GM06990 (cell line): ENCODE measurements at places on chromosomes 6 and 20.

- no peak for DNase-seq
Measured at GRCh38 chr20:58619077-58619863, 31.8 kb upstream of the STX16 start.

GRCh38 chr20:3741836-3742458 is 9.5 kb downstream of the HSPA12B start:
- DNase-seq = no peak

GRCh38 chr6:154388803-154389202 is 32.2 kb upstream of the IPCEF1 start:
- DNase-seq = no peak

DNA sequence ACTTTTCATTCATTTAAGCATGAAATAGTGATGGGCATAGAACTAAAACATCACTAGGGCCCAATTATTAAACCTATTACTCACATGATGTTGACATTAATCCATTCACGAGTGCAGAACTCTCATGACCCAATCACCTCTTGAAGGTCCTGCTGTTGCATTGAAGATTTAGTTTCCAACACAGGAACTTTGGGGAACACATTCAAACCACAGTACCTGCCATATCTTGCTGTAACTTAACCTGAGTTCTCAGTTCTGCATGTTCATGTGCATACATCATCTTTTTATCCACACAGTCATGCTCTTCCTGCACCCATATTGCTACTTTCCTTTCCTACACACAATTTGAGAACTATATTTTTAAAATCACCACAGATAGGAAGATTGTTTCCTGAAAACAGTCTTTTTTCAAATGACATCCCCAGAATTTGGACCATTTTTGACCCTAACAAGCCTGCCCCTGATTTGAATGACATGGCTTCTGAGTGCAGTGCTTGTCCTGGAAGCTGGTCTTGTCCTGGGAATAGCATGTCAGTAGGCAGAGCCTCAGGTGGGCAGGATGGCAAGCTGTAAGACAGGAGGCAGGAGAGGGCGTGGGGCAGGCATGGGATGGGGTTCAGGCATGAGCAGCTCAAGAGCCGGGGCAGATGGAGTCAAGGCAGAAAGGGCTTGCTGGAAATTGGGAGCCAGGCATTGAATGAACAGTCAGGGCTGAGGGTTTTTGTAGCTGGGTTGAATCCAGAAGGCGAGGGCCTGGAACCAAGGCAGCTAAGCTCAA is 49.2 kb upstream of the FOXC1 start:
- no peak for DNase-seq

- DNase-seq = no peak
Measured at GRCh38 chr20:58553166-58553696, 38.0 kb upstream of the APCDD1L start.

DNA sequence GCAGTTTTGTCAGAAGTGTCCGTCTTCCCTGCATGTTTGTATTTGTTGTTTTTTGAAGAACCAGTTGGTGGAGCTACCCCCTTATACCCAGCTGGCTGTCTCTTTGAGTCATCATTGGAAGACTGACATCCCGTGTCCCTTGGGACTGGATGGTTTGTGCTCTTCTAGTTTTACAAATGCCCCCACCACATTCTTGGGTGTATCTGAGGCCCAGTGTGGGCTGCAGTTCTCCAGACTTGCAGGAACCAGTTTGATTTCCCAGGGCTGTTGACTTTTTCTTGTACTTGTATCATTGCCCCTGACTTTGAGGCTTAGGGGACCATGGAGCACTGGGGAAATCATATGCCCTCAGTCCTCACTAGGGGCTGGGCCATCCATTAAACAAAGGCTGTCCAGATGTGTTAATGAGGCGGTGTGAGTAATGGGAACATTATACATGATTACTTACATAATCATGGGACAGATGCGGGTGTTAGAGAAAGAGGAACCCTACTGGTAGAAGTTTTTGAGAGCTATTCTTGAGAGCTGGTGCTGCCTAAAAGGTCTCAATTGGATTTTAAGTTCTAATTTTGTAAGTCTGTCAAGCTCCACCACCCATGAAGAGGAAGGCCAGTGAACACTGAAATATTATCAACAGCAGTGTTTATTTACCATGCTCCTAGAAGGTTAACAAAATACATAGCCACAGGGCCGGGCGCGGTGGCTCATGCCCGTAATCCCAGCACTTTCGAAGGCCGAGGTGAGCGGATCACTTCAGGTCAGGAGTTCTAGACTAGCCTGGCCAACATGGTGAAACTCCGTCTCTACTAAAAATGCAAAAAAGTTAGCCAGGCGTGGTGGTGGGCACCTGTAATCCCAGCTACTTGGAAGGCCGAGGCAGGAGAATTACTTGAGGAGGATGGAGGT is 8.5 kb downstream of the JARID2 start:
- DNase-seq = peak; percentile 57

- DNase-seq = no peak
Measured at GRCh38 chr20:35192118-35192872, 20.4 kb downstream of the PROCR start.

DNA sequence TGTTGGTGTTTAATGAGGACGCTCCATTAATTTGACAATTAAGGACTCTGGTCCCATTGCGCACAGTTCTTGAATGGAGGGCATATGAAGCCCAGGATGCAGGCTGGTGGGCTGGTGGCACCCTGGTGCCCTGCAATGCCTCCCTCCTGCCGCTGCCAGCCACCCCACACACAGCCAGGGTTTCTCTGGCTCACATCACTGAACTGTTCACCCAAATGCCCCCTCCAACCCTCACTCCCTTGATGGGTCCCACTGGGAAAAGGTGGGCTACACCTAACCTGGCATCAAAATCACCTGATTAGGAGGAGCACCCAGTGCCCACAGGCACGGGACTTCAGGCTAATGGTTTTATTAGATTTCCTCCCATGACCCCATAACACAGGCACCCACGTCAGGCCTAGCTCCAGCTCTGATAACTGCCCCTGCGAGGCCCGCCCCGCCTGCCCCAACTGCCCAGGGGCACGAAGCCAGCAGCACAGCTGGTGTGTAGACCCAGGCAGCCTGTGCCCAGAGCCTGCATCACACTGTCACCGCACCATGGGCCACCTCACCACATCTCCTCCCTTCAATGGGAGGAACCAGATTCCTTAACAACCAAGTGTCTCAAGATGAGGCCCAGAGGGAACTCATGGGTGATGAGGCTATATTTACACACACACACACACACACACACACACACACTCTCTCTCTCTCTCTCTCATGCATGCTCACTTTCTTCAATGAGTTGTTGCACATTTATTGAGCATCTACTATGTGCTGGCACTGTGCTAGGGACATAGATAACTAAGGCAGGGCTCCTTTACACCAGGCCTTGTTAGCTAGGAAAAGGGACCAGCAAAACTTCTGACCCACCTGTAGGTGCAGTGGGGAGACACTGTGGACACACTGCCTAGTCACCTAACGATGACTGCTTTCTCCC is 107.3 kb downstream of the NOL4L start:
- no peak for DNase-seq

GRCh38 chr6:154463573-154464419 is 46.7 kb downstream of the CNKSR3 start:
- DNase-seq = no peak

DNA sequence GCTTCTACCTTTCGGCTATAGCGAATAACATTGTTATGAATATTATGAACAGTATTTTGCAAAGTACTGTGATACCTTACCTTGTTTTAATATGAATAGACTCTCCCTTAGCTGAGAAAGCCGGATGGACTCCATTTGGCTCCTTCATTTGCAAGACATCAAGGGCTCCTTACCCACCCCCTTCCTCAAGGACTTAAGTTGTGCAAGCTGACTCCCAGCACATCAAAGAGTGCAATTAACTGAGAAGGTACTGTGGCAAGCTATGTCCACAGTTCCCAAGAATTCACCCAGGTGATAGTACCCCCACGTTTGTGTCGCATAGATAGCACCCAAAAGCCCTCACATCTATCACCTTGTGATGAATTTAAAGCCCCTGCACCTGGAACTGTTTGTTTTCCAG is 11.2 kb downstream of the CST5 start:
- no peak for DNase-seq

GRCh38 chr20:49914310-49915117 is 815 bp downstream of the SPATA2 start:
- DNase-seq = no peak

DNA sequence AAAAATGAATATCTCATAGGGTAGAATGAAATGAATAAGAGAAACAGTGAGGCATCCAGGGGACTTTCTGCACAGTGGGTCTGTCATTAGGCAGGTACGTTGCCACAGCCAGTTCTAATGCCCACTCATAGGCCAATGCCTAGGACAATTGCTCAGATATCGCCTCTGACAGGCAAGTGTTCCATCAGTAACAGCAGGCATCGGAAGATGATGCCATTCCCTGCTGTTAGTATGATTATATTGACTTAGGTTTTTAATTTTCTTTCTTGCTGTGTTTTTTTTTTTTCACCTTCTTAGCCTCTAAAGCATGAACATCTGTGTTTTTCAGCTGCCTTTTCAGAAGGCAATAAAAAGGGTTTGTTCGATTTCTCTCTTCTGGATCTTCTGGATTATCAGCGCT is 90.7 kb downstream of the PRL start:
- no peak for DNase-seq

- no peak for DNase-seq
Measured at GRCh38 chr6:1916334-1917070, 306.8 kb downstream of the FOXC1 start.

DNA sequence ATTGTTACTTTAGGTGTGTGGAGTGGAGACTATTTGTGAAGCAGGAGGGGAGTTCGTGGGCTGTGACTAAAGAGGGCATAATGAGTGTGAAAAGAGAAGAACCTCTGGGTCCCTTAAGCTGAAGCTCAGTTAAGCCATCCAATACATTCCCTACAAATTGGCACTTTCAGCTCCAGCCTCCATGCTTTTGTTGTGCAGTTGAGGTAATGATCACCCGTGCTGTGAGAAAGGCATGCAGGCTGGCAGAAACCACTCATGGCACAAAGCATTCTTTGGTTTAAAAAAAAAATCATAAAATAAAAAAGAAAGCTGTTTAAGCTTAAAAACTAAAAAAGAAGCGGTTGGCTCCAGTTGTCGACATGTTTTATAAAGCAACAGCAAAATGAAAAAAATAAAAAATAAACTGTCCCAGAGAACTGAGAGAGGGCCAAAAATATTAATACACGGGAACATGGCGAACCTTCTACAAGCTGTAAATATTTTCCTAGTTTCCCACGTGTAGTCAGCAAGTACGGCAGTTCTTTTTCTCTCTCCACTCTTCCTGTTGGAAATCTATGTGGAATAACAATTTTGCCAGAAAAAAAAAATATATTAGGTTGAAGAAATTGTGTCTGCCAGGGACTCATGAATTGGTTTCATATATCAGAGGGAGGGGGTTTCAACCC is 82.2 kb downstream of the ANKRD60 start:
- DNase-seq = no peak

DNA sequence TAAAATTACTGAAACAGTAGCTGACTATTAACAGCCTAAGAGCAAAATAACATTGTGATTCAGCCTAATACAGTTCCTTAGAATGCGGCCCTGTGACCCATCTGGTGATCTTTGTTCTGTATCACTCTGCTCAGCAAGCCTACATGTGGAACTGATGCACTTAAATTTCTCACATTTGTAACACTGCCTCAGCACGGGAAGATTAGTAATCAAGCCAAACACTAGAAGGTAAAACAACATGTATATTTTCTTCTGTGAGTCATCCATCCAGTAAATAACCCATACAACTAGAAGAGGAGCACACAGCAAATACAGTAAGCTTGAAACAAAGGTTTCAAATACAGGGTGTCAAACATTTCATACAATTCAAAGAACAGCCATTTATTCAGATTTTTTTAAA is 189.7 kb upstream of the NOX3 start:
- DNase-seq = no peak

- peak; percentile 22 for DNase-seq
Measured at GRCh38 chr6:47733879-47734558, 35.6 kb downstream of the ADGRF4 start.

GRCh38 chr20:48205786-48206185 is 420.5 kb upstream of the SULF2 start:
- DNase-seq = no peak

DNA sequence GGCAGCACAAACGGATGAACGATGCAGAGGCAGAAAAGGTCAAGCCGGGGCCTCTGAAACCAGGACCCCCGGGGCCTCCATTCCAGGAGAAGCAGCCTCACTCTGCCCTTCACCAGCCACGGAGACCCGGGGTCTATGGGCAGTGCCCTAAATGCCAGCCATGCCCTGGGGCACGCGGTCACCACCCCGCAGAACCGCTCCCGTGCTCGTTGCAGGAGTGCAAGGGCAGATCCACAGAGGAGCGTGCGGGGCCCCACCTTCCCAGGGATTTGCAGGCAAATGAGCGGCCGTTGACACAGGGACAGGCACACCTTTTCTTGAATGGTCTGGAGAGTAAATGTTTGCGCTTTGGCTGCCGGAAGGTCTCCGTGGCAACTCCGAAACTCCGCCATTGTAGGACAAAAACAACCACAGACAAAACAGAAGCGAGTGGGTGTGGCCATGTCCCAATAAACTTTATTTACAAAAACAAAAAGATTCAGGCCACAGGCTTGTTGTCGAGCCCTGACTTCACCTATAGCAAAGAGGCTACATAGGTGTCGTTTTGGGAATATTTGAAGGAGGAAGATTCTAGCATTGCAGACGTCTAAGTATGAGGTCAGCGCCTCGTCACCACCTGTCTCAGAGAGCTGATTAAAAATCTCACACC is 163.3 kb downstream of the TAF4 start:
- DNase-seq = no peak

DNA sequence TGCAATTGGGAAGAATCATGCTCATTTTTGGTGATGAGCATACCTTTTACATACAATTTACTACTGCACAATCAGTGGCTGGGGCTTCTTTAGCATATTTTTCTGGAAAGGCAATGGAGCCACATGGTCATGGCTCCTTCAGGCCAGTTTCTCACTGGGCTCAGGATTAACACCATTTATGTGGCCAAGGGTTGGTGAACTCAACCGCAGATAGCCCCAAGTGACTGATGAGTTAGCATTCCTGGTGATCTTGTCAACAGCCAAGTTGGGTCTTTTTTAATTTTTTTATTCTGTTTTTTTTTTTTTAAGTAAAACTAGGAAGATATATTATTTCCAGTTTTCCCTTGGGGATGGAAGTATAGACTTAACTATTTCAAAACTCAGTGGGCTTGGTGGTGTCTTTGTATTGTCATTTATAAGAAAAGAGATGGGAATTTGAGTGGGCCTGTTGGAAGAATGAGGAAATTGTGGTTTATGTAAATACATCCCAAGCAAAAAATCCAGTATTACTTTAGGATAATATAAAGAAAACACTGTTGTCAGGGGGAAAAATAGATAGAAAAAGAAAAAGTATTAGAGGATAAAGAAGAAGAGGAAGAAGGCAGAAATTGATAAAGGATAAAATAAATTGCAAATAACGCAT is 397.4 kb downstream of the MAFB start:
- no peak for DNase-seq
